NCI-H1417 (cell line): ENCODE measurements at places on chromosomes 2 and 18.
A peak's percentile ranks its signal among the peaks of the same experiment; 100 is the strongest.

DNA sequence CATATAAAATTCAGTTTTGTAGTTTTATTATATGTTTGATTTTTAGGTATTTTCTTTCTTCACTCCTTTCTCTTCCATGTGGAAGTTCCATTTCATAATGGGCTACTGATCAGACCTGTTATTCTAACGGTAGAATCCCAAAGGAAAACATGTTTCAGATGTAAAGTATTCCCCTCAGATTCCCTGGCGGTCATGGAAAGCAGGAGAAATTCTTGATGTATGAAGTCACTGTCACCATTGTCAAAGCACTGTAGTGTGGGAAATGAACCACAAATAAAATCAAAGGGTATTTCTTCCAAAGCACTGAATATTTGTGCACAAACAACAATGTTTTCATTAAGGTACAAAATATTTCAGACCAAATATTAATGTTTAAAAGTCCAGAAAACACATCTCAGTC lies 237.3 kb upstream of the KLHL14 start:
- no peak for DNase-seq

DNA sequence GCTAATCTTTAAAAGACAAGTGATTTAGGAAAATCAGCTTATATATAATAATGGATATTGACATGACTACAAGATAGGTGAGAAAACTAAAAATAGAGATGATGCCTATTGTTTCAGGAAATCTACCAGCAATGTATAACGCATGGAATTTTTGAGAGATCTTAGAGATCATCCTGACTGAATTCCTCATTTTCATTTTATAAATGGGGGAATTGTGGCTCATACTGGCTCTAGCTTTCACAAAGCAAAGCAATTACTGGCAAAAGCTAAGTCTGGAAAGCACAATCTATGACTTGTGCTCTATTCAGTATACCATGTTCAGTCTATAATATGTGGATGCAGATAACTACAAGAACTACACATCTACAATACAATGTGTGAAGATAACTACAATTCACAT lies 51.9 kb upstream of the FANCL start:
- DNase-seq = no peak

- DNase-seq = no peak
Observed at GRCh38 chr18:46497129-46497528, 159.9 kb downstream of the LOXHD1 start.

DNA sequence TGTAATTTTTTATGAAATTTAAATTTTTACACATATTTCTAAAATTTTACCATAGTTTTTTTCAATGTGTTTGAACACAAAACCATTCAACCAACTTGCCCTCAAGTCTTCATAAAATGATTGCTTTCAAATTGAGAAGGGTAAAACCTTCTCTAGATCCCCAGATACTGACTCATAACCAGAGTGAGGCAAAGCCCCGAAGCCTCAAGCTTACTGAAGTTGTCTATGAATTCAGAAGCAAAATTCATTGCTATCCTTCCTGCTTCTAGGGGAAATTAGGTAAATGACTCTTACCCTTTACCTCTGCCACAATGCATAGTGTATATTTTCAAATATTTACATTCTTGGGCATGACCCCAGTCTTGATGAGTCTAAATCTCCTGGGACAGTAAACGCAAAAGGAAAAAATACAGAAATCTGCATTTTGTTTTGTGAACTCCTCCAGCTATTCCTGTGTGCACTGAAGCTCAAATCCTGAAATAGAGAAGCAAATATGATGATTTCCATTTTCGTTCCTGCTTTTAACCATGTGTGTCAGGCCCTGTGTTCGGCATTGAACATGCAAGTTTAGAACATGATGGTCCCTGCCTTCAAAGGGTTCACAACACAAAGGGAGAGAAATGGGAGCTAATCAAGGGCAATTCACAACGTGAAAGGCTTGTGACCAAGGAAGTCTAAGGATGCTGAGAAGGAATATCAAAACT lies 246.3 kb downstream of the SUCLG1 start:
- DNase-seq = no peak

GRCh38 chr2:216855605-216856004 lies 4.3 kb downstream of the TNP1 start:
- DNase-seq = no peak

GRCh38 chr2:96832408-96832753 lies 11.4 kb downstream of the ANKRD23 start:
- no peak for DNase-seq

GRCh38 chr18:59783138-59783537 lies 85.9 kb upstream of the CCBE1 start:
- peak; percentile 82 for DNase-seq

DNA sequence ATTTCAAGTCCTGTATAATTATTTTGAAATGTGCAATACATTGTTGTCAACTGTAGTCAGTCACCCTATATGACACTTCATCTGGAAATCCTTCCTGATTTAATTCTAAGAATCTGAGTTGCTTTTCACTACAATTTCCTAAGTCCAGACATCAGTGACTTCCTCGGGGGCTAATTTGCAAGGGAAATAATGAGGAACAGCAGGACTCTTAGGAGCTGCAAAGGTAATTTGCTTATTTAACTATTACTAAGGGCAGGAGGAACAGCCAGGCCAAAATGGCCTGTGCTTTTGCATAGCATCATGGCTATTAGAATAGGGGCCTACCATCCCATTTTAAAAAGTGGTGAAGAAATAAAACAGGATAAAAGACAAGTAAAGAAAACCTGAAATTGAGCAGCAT lies 178.8 kb downstream of the MC4R start:
- no peak for DNase-seq

- DNase-seq = no peak
Observed at GRCh38 chr2:228239207-228239906, 57.9 kb upstream of the SPHKAP start.

DNA sequence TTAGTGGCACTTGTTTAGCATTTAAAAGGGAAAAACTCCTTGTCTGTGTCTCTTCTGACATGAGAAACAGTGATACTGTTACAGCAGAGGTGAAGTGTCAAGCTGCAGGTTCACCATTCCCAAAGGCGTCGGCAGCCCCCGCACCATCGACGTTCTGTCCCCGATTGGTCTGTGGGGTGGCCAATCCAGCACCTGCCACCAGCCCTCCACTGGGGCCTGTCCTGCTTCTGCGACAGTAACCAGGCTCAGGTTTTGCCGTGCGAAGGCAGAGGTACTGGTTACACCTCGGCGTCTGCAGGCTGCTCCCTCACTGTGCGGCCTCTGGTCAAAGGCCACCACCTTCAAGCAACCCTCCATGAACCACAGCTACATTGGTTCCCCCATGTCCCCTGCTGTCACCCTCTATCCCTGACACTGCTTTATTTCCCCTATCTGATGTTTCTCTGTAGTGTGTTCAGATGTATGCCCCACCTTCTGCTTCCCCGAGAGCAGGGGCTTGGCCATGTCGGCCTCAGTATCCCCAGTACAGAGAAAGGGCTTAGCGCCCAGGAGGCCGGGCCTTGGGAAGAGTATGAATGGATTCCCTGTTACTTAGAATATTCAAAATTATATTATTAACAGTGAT lies 8.6 kb upstream of the ESPNL start:
- no peak for DNase-seq

GRCh38 chr2:65363879-65364666 lies 68.3 kb downstream of the SPRED2 start:
- no peak for DNase-seq

GRCh38 chr18:77054288-77054605 lies 78.3 kb downstream of the MBP start:
- DNase-seq = no peak

DNA sequence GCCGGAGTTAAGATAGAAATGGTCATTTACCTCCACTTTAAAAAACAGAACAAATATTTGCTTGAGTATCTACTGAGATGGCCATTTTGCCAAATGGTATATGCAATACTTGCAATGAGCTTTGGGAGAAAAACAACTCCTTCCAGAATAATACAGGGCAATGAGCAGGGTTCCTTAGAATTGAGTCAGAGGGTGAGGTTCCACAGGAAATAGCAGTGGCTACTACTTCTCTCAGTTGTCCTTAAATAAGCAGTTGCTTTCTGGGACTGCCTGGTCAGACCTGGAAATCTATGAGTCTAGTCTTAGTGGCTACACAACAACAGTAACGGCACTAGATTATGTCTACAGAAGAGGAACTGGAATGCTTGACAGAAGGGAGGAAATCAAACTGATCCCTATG lies 80.9 kb upstream of the CCDC85A start:
- no peak for DNase-seq
